ENCODE measurements at places on chromosomes 12 and 14.

- no peak for DNase-seq
These were observed 3.7 kb downstream of the SIVA1 start for GRCh38 chr14:104756477-104757237.

DNA sequence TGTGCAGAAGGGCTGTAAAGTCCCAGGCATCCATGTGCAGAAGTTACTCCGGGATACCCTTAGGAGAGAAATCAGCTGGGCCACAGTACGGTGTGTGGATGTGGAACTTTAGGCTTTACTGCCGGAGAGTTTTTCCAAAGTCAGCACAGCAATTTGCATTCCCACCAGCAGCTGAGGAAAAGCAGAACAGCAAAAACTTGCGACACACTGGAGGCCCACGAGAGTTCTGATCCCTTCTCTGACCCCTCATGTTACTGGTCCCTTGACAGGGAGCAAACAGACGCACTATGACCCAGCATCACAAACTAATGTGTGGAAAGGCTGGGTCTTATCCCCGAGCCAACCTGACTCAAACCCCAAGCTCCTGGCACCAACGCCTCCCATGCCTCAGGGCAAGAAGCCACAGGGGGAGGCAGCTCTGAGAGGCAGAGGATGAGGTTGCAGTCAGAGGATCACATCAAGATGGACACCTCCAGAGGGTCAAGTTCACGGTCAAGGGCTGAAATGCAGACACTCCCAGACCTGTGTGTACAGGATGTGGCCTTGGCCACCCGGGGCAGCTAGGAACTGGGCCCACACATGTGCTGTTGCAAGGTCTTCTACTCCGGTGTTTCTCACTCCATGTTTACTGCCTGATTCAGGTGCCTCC is 38.6 kb downstream of the CCDC88C start:
- DNase-seq, result no peak

DNA sequence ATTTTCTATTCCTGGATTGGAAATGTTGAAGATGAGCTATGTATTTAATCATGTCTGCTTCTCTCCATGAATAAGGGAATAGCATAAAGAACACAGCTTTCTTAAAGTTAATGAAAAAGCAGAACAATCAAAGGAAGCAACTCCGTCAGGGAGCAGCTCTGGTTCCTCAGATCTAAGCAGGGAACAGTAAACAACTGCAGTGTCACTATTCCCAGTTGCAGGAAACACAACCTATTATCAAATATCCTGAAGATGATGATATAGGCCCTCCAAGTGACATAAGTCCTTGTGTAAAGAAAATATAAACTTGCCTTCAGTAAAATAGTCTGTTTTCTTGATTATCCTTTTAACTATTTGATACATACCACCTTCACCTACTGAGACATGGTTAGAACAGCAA is 228.1 kb downstream of the KCNC2 start:
- DNase-seq, result no peak

DNA sequence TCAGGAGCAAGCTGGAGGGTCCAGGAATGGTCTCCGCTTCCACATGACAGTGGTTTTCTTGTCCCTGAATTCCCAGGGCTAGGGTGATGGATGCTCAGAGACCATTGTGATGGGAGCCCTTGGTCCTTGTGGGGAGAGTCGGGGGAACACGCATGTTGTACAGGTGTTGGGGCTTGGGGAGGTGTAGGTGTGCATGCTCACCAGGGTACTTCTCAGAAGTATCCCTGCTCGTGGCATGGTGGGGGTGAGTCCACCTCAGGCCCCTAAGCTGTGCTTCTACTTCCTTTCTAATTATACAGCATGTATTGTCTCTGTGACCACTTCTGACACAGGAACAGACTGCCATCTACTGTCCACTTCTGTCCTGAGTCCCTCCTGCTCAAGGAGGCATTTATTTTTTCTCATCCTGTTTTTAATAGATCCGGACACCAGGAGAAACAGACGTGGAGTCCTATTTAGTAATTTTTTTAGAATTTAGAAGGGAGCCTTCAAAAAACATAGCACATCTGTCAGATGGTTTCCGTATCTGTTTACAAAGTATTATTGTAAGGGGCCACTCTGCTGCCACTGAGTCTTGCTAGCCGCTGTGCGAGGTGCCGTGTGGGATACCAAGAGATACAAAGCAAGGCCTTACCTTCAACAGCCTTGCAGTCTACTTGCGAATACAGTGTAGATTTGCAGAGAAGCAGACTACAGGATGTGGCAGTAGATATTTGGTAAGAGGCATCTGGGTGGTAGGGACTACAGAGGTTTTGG is 10.5 kb downstream of the NTF3 start:
- no peak for DNase-seq

GRCh38 chr14:24307575-24308341 is at the start of gene CIDEB:
Gene CIDEB, minus strand, starts transcription at chr14:24307977. Its CDS starts 119 bp downstream, at chr14:24307858.
- no peak for DNase-seq

DNA sequence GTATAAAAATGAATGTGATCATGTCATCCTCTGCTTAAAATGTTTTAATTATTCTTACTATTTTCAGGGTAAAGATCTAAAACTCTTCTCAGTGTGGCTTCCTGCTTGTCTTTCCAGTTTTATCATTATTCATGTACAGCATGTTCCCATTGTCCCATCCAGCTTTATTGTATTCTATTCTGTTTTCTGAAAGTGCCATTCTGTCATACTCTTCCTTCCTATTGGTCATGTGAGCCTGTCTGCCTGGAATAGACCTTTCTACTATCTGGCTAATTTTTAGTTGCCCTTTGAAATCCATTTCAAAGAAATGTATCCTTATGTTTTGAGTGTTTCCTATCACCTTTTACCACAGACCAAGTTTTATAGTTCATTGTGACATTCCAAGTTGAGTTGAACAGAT is 34.9 kb downstream of the PALS1 start:
- DNase-seq, result no peak

- DNase-seq, result no peak
These were observed 26.5 kb downstream of the KRT80 start for GRCh38 chr12:52165096-52165855.

GRCh38 chr14:85319101-85319500 is 210.8 kb upstream of the FLRT2 start:
- DNase-seq, result no peak

GRCh38 chr12:73421832-73422231 is 1115.8 kb upstream of the ATXN7L3B start:
- no peak for DNase-seq

DNA sequence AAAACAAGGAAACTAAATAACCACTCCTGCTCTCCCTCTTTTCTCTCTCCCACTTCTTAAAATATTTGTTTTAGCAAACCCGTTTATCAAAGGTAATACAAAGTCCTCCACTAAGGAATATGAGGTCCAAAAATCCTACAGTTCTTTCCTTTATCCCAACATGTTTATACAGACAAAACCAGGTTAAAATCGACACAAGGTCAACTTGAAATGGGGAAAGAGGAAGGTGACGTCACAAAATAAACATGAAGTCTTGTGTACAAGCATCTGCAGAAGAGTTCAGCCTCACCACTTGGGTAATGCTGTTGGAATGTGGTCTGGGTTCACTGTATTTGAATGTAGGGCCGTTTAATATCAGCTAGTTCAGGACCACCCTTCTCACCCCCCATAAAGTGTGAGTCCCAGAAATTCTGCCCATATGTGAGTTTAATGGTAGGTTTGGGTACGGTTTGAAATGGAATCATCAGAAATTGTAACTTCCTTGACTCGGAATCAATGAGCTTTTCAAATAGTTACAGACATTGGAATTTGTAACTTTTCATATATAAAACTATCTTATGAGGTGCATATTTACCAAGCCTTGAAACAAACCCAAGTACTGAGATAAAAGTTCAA is 120.0 kb upstream of the SLC38A2 start:
- DNase-seq, result no peak

GRCh38 chr12:116421785-116422538 is 137.2 kb upstream of the MAP1LC3B2 start:
- DNase-seq, result no peak

GRCh38 chr14:101058571-101058970 is 155.0 kb upstream of the RTL1 start:
- DNase-seq, result no peak

GRCh38 chr14:35752380-35752779 is 56.7 kb downstream of the RALGAPA1 start:
- no peak for DNase-seq

GRCh38 chr14:45526715-45527549 is 273.9 kb upstream of the MIS18BP1 start:
- no peak for DNase-seq

DNA sequence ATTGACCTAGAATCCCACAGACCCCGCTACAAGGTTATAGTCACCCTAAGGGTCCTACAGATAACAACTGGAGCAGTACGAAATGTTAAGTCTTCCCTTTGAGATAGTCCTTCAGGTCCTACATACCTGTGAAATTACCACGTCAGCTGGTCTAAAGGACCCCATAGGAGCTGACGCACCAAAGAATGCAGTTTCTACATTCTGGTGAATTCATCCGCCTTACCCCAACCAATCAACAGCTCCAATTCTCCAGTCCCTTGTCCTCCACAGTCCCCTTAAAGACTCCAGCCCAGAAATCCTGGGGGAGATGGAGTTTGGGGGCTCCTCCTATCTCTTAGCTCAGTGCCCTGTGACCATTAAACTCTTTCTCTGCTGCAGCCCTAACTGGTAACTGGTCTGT is 36.2 kb upstream of the PRMT8 start:
- DNase-seq, result no peak

- DNase-seq, result no peak
These were observed 989.3 kb upstream of the NOVA1 start for GRCh38 chr14:27587103-27587502.

GRCh38 chr14:46499521-46499920 is 152.1 kb downstream of the RPL10L start:
- DNase-seq, result no peak

DNA sequence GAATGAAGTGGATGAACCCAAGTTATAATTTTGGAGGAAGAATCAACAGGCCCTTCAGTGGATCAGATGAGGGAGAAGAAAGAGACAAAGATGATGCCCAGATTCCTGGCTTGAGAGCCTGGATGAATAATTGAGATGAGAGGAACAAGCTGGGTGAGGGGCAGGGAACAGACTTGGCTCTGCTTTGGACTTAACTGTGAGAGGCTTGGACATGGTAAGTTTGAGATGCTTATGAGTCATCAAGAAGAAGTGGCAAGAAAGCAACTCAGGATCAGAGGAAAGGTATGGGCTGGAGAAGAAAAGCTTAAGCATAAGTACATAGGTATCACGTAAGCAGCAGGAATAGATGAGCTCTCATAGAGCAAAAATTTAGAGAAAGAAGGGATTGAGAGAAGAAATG is 55.3 kb downstream of the FIGNL2 start:
- DNase-seq, result no peak
